ENCODE measurements at places on chromosomes 16 and 17. TPM values are rescaled to one million over a fixed set of nuclear protein-coding genes. Genes with fewer than 3 reads are reported as not detected.

The RNF112 gene
- polyA plus RNA-seq = 0.66 TPM

The CA5A gene
- polyA plus RNA-seq = not detected

The TRPV3 gene
- 1.2 TPM for polyA plus RNA-seq

The PYY gene
- polyA plus RNA-seq = not detected

The OTOA gene
- not detected for polyA plus RNA-seq

The IL17C gene
- polyA plus RNA-seq = not detected

The HSDL1 gene
- polyA plus RNA-seq = 60.0 TPM

The MSRB1 gene
- polyA plus RNA-seq = 27.8 TPM

The XAF1 gene
- not detected for polyA plus RNA-seq

The ZNF668 gene
- polyA plus RNA-seq = 10.0 TPM

The NEUROD2 gene
- polyA plus RNA-seq = not detected

The FKBP10 gene
- polyA plus RNA-seq = 113 TPM

The MT1G gene
- polyA plus RNA-seq = not detected

The FOXC2 gene
- 3.7 TPM for polyA plus RNA-seq

The KCNH4 gene
- not detected for polyA plus RNA-seq

The CTRL gene
- polyA plus RNA-seq = 14.8 TPM

The SCPEP1 gene
- polyA plus RNA-seq = 50.5 TPM

The SLC52A1 gene
- 0.16 TPM for polyA plus RNA-seq

The ZNF75A gene
- polyA plus RNA-seq = 44.1 TPM

The TOX3 gene
- polyA plus RNA-seq = 0.22 TPM

The HSPB9 gene
- polyA plus RNA-seq = 0.52 TPM

The HSD11B2 gene
- 0.84 TPM for polyA plus RNA-seq

The WSCD1 gene
- 3.1 TPM for polyA plus RNA-seq

The KRT16 gene
- polyA plus RNA-seq = 0.16 TPM

The TUBB3 gene
- 7.5 TPM for polyA plus RNA-seq

The MTSS2 gene
- polyA plus RNA-seq = 22.7 TPM

The PLCG2 gene
- polyA plus RNA-seq = 6.7 TPM

The TP53TG3B gene
- polyA plus RNA-seq = not detected

The ECI1 gene
- polyA plus RNA-seq = 343 TPM

The DUSP14 gene
- polyA plus RNA-seq = 29.7 TPM

The KRT34 gene
- polyA plus RNA-seq = not detected

The DPEP1 gene
- 0.64 TPM for polyA plus RNA-seq

The KRTAP9-6 gene
- polyA plus RNA-seq = not detected

The OR3A3 gene
- polyA plus RNA-seq = not detected
